GM23248 (cell line): ENCODE measurements at places on chromosomes 6 and 20.

- no peak for DNase-seq
Observed at GRCh38 chr6:44072452-44072958, 54.7 kb downstream of the MRPL14 start.

DNA sequence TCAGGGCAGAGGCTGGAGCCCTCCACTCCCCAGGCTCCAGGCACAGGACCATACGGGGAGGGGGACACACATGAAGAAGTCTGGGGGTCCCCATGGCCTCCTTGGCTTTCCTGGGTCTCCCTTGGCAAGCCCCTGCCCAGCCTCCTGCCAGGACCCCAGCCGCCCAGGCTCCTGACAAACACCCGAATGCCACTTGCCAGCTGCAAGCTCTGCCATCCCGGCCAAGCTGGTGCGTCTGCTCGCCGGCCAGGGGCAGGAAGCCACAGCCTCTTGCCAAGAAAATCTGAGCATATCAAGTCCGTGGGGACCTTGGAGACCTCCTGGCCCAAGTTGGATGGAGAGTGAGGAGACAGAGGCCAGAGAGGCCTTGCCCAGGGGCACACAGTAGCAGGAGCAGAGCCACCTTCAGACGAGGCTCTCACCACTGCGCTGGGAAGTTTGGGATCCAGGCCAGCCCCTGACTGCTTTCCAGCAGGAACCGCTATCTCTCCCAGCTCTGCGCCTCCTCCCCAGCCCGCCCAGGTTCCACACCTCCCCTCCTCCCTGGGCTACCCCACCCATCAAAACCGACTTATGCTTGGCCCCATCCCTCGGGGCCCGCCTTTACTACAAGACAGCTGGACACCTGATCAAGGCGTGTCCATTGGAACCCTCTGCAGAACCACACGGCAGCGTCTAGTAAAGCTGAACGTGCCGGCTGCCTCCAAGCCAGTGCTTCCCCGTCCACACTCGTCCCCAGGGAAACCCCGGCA lies 80.2 kb downstream of the GRM4 start:
- peak; percentile 48 for DNase-seq

- peak; percentile 85 for DNase-seq
Observed at GRCh38 chr20:63957004-63957689, 931 bp upstream of the UCKL1 start.

DNA sequence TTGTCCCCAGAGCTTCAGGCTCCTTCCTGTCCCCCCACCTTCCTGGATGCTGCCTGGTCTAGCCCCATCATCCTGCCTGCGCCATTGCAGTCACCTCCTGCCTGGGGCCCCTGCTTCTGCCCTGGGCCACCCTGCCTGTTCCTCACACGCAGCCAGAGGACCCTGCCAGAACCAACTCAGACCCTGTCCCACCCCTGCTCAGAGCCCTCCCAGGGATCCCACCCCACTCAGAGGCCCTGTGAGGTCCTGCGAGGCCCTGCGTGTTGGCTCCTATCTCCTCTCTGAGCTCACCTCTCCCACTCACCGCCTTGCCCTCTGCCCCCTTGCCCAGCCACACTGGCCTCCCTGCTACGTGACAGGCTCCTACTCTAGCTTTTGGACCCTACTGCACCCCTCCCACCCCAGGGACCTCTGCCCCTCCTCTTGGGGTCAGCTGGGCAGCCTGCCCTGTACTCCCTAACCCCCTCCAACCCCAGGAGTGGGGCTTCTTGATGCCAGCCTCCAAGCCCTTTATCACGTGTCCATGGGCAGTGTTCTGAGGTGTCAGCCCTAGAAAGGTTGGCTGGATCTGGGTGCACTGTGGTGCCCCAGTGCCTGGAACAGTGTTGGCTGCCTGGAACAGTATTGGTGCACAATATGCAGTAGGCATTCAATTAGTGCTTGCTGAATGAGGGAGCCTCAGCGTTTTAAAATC lies 68.3 kb downstream of the CEBPB start:
- no peak for DNase-seq

- peak; percentile 45 for DNase-seq
Observed at GRCh38 chr20:45445805-45446562, 23.6 kb upstream of the WFDC2 start.

GRCh38 chr20:57592263-57593092 lies 27.7 kb downstream of the ZBP1 start:
- no peak for DNase-seq

GRCh38 chr20:12660918-12661317 lies 347.9 kb upstream of the SPTLC3 start:
- no peak for DNase-seq
